ENCODE measurements at places on chromosomes 5 and 9.

DNA sequence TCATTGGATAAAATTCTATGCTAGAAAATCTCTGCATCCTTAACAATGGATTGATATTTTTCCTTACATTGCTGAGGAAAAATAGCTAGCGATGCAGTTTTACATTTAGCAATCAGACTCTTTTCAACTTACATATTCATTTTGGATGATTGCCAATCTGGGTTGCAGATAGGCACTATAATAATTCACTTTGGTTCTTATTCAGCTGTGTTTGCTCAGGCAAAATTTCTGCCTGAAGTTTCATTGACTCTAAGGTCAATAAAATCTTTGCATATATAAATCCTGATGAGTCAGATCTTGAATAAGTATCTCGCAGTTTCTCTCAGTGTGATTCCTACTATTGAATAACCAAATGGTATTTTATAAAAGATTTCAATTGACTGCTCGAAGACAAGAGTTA lies 1105.8 kb downstream of the CDH18 start:
- no peak for DNase-seq

DNA sequence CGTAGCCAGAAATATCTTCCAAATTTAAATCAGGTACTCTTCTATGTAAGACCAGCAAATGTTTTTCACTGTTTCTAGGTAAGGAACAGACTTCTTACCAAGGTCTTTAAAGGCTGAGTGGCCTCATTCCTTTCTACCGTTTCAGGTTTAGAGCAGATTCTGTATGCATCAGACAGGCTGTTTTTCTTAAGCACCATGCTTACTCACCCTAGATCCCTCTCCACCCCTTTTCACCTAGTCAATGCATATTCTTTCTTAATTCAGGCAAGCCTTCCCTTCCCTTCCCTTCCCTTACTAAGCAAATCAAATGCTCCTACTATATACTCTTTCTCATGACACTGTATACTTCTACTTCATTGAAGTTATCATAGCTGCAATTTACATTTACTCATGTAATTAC lies 70.7 kb downstream of the RFX3 start:
- DNase-seq: no peak

GRCh38 chr5:174532455-174533453 lies 191.6 kb upstream of the MSX2 start:
- no peak for DNase-seq

DNA sequence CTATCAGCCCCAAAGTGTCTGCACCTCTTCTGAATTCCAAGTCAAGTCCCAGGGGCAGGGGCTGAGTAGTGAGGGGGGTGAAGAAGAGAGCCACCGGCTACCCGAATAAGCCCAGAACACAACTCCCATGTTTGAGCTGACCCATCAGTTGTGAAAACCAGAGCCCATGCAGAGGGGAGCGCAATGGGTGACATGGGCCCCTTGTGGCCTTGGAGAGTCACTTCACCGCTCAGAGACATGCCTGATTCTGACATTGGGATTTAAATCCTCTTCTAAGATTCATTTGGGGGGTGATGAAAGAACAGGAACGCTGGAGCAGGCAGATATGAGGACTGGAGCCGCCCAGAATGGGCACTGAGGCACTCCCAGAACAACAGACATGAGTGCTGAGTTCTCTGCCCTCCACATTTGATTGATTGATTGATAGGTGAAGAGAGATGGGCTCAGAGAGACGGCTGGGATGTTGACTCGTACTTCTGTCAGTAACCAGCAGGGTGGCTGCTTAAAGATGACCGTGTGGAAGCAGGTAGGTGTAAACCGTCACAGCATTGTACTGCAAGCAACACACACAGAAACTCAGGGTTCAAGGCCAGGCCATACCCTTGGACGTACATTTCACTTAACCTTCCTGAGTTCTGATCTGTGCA lies 74.3 kb downstream of the GPR21 start:
- no peak for DNase-seq

GRCh38 chr9:20880271-20880670 lies 151.2 kb downstream of the HACD4 start:
- DNase-seq: no peak

- no peak for DNase-seq
Observed at GRCh38 chr5:378301-378891, 56.9 kb downstream of the AHRR start.

DNA sequence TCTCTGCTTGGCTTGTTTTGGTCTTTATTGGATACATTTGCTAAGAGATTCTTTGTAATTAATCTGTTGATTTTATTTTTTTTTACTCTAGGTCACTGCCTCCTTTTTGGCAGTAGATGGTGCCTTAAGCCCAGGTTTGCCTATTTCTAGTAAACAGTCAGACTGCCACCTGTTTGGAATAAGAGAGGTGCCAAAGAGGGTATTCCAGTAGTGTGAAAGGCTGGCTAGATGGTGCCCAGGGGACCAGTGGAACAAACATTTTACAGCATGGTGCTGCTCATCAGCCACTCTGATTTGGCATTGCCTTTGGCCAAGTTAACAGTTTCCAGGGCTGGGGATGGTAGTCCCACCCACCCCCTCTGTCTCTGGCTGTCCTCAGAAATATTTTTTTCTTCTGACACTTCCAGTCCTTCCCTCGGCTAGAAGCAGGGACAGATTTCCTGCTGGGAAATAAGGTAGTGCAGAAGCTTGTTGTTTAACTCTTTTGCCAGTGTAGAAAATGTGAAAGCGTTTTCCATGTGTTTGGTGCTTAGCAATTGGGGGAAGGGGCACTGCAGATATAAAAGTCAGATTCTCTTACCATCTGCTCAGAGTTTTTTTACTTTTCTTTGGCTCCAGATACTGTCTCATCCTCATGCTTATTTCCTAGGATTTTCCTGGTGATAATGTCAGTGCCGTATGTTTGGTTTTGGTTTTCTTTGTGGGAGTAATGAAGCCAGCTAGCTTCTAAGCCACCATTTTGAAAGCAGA lies 36.6 kb upstream of the FBXL7 start:
- DNase-seq: no peak

DNA sequence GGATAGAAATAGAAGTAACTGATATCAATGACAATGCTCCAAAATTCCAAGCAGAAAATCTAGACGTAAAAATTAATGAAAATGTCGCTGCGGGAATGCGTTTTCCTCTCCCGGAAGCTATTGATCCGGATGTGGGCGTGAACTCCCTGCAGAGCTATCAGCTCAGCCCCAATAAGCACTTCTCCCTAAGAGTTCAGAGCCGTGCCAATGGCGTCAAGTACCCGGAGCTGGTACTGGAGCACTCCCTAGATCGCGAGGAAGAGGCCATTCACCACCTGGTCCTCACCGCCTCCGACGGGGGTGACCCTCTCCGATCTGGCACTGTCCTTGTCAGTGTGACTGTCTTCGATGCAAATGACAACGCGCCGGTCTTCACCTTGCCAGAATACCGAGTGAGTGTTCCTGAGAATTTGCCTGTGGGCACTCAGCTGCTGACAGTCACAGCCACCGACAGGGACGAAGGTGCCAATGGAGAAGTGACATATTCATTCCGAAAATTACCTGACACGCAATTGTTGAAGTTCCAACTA lies 818 bp downstream of the PCDHGA10 start:
- DNase-seq: no peak

DNA sequence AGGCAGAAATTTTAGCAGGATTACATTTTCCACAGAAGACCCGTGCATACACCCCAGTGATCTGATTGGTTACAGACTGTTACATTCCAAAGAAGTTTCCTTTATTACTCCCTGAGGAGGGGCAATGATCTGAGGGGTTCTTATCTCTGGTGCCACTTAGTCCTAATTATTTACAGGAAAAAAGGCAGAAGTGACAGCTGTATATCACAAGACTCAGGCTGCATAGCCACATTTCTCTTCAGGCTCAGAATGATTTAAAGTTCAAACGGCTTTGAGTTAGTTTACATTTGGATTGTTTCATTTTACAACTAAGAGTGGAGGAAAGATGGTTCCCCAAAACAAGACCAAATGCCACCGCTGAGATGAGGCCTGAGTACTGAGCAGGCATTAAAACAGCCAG lies 17.3 kb downstream of the NAIF1 start:
- DNase-seq: no peak

- DNase-seq: no peak
Observed at GRCh38 chr9:126158588-126159429, 167.8 kb upstream of the MVB12B start.

Data from activated CD8-positive, alpha-beta memory T cell treated with anti-CD3 and anti-CD28 coated beads for 1 hour (primary cell).